NCI-H2081 treated with DMSO at 0.1 percent for 48 hours (cell line): ENCODE measurements at places on chromosomes 6 and 20.

GRCh38 chr6:147704691-147705090 lies 196.2 kb downstream of the SAMD5 start:
- no peak for DNase-seq

DNA sequence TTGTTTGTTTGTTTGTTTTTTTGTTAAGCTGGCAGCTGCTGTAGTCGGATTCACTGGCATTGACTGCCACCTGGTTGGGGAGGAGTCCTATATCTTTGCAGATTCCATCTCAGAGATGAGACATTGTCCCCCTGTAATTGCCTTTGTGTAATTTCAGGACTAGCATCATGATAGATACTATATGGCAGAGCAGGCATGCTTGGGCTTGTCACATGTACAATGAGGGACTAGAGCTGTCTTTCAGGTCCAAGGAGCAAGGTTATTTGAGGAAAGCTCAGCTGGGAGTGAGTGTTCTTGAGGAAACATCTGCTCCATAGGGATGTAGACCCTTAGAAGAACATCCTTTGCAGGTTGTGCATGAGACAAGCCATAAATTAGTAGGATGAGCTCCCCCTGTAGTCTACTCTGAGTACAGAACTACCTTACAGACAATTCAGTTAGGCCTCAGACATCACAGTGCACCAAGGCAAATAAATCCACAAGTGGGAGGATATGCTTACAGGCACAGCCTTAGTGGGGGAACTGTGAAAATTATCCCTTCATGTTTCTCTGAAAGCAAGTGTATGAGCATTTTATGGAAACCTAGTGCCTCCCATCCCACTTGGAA lies 62.1 kb downstream of the BMP2 start:
- DNase-seq, result no peak

DNA sequence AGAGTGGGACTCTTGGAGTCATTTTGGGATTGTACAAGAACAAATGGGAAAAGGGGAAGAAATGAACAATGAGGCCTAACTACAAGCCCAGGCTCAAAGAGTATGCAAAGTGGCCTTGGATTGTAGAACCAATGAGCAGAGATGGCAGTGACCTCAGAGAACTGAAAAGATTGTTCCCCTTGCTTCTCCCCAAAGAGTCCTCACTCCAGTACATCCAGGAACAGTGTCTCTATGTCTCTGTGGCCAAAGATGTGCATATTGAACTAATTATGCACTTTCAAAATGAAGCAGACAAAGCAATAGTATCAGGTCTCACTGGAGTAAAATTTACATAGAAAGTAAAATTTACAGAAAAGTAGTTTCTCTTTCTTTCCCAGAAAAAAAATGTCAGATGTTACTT lies 81.0 kb downstream of the SMLR1 start:
- DNase-seq, result no peak

DNA sequence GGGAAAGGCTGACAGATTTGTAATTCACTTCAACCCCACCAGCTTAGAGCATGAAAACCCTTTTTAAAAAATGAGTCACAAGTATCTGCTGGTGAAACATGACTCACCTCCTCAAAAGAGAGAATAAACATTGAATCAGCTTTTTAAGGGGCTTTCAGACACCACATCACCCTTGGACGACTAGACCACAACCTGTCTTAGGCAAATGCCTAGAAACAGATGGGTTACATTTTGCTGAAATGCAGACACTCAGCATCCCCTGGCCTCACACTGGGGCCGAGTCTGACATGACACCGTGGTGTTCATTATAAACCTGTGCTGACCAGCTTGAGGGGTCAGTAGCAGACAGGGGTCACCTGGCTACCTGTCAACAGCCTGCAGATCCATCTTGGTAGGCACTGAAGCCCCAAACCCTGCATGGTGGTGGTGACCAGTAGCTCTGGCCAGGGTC lies 175.3 kb upstream of the CST7 start:
- no peak for DNase-seq

GRCh38 chr6:169171016-169171415 lies 82.6 kb downstream of the THBS2 start:
- DNase-seq, result no peak

DNA sequence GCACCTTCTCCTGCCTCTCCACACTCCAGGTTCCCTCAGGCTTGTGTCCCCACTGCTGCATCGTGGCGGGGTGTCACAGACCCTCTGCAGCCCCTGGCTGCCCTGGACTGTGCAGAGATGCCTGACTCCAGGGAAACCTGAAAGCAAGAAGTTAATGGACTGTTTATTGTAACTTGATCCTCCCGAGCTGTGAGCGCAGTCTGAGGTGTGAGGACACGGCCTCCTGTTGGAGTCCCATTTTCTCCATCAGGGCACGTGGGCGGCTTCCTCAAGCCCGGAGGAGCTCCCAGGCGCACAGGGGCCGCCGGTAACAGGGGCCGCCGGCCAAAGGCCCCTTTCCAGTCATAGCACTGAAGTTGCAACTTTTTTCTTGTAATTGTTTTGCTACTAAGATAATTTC lies 16.9 kb downstream of the RBM38 start:
- no peak for DNase-seq

DNA sequence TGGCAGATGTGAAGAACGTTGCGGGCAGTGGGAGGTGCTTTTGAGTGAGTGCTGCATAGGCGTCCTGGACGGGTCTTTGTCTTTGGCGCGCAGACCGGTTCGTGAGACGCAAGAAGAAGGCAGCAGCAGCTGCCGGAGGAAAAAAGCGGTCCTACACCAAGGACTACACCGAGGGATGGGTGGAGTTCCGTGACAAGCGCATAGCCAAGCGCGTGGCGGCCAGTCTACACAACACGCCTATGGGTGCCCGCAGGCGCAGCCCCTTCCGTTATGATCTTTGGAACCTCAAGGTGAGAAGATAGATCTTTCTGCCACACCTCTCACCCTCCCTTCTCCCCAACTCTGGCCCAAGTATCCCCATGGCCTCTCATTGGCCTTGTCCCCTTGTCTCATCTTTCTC lies 1.1 kb downstream of the ABT1 start:
- DNase-seq, result no peak

DNA sequence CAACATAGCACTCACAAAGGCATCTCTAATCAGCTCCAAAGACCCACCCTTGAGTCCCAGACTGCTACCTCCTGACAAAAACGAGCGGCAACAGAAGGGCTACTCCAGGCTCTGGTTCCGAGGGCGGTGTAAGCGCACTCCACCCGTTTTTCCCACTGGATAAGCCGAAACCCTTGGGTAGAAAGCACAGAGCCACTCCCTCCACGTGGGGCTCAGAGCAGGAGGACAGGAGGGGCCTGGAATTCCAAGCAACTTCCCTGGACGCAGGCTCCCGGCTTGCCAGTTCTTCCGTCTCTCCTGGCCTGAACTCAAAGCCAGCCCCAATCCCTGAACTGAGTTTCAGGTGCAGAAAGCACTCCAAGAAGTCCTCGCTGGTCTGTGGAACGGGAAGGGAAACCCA lies 7.4 kb downstream of the GMEB2 start:
- no peak for DNase-seq

DNA sequence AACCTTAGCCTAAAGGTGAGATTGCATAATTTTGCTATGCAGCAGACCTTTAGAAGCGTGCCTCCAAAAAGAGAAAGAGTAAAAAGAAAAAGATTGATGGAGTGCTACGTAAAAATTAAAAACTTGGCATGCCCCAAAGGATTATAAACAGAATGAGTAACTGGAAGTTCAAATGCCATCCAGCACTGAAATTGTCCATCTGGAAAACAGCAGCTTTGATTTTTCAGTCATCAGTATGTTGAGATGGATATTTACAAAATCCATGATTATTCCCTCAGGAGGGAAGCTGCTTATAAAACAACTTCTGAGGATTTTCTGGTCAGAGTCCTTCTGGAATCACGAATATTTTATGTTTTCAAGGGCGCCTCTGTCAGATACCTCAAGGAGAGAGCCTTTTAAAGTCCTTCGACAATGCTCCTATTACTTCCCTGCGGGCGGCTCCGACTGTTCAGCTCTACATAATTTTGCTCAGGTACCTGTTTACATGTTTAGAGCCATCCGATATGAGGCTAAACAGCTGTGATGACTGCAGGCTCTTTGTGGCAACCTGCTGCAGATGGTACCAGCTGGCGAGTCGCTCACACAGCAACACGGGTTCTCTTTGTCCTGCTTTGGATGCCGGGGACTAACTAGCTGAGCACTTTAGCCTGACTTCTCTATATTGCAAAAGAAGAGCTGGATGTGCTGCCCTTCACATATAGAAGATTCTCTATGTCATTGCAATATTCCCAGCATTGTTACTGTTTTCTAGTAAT lies 83.3 kb downstream of the RCAN2 start:
- no peak for DNase-seq

- DNase-seq, result no peak
Observed at GRCh38 chr6:44522871-44523270, 135.4 kb downstream of the CDC5L start.

GRCh38 chr20:63848003-63848911 lies 13.0 kb upstream of the ABHD16B start:
- DNase-seq, result no peak

DNA sequence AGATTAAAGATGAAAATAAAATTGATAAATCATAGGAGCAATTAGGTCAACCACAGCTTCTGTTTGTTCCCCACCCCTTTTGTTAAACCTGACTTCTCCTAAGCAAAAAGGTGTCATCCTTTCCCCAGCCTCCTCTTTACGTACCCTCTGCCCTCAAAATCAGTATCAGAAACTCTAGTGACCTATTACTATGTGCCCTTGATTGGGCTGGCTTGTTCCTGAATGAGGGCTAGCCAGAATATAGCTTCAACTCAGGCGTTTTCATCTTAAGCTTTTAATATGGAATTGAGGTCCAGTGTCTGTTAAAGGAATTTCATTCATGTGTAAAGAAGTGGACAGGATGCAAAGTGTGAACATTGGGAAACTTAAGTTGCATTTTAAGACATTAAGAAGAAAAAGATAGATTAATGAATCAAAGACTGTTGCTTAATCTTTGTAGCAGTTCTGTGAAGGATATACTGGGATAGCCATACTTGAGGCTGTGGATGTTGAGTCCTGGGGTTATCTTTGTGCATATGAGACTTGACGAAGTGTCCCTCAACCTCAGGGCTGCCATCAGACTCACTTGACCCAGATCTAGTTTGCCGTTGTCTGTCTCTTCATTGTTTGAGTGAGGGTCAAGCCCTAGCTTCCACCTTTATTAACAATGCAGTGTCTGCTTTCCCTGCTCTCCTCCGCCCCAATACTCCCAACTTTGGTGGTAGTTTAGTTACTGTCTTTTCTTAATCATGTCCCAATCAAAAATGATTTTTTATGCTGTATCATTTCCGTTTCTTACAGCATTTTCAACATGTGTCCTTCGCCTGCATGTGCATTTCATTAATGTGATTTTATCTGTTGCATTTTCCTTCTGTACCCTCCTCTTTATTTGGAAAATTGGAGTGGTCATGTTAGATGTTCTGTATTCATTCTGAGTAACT lies 1.9 kb downstream of the TBPL1 start:
- DNase-seq, result no peak

DNA sequence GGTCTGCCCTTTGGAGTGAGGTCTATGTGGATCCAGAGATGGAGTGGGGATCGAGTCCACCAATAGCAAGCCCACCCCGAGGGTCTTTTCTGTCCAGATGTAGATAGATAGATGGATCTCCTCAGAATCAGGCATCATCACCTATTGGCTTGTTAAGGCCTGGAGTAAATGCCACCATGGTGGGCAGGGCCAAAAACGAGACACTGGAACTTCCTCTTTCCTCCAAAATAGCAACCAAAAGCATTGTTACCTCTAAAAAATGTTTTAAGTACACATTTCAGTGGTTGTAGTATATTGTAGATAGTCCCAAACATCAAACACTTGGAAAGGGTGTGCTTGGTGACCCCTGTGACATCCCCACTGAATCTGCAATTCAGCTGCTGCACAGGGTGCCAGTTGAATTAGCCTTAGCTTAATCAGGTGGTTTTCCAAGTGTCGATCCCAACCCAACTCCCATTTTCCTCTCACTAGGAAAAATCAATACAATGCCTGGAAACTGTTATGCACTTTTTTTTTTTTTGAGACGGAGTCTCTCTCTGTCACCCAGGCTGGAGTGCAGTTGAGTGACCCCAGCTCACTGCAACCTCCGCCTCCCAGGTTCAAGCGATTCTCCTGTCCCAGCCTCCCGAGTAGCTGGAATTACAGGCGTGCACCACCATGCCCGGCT lies 35.0 kb upstream of the NELFCD start:
- DNase-seq, result no peak

GRCh38 chr6:98944598-98945081 lies 3.1 kb downstream of the FBXL4 start:
- no peak for DNase-seq

- no peak for DNase-seq
Observed at GRCh38 chr6:35491558-35492257, 5.2 kb downstream of the TEAD3 start.

DNA sequence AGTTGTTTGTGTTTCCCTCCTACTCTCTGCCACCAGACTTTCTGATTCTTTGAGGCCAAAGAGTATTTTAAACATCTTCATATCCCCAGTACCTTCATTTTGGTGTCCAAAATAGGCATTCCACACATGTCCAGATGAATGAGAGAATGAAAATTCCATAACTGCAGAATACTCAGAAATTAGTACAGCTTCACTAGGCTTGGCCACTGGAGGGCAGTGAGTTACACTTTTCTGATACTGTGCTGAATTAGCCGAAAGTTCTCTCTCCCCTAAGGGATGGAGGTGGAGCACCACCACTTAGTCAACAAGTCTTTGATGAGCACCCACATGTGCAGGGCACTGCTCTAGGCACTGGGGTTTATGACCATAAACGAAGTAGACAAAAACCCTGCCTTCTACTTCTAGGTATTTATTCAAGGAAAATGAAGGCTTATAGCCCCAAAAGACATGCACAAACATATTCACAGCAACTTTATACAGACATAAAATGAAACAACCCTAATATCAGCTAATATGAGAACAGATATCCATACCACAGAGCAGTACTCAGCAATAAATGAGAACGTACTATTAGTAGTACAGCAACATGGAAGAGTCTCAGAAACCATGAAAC lies 46.1 kb upstream of the TMEM217 start:
- no peak for DNase-seq

- no peak for DNase-seq
Observed at GRCh38 chr6:36930483-36930882, 24.1 kb upstream of the PI16 start.

- DNase-seq, result no peak
Observed at GRCh38 chr6:31210123-31210522, 39.6 kb upstream of the POU5F1 start.

- DNase-seq, result no peak
Observed at GRCh38 chr20:58408603-58409246, 19.7 kb downstream of the VAPB start.

- DNase-seq, result no peak
Observed at GRCh38 chr6:4380881-4381281, 245.5 kb upstream of the ECI2 start.

DNA sequence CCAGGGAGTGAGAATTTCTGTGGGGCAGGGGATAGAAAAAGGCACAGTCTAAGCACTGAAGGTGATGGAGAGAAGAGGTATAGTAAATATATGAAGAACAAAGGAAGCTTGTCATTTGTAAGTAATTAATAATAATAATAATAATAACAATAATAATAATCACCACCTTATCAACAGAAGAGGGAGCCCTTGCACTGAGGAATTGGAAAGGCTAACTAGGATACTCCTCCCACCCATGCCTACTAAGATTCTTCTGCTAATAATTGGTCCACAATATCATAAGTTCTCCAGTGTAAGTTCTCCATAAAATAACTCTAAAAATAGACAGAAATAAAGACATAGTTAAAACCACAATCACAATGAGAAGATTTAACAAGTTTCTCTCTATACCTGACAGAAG lies 912 bp upstream of the OR12D3 start:
- DNase-seq, result no peak

GRCh38 chr6:18160911-18161310 lies 5.7 kb downstream of the KDM1B start:
- DNase-seq, result no peak
